ENCODE measurements at places on chromosomes 3 and 15.

- DNase-seq = no peak
These were observed 74.7 kb downstream of the PPARG start for GRCh38 chr3:12363397-12364195.

DNA sequence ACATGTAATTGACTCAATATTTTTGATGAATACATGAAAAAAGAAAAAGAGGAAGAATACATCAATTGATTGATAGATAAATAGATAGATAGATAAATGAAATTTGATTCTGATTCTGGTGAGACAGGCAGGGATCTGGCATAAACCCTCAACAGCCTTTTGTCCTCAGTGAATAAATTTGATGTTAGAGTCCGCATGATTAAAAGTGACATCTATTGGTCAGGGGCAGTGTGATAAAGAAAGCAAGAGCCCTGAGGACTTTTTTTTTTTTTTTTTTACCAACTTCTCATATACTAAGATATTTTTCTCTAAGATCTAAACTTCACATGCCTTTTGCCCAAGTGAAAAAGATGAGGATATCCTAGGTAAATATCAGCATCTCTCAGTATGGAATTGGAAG is 216.4 kb downstream of the LRRC3B start:
- no peak for DNase-seq

- no peak for DNase-seq
These were observed 234.7 kb upstream of the ZPLD1 start for GRCh38 chr3:102200126-102200525.

DNA sequence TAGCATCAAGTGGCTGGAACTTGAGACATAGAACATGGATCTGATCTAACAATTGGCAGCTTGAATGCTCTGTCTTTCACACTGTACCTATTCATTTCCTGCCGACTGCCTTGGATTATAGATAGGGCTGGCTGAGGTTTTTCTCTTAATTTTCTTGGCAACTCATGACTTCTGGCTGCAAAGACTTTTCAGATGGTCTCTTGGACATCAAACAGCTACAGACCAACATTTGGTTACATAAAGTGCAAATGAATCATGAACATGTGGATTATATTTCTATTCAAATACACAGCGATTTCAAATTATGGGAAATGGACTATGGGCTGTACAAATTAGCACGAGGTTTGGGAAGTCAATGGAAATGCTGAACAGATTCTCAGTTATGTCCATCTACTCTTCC is 26.2 kb upstream of the IL16 start:
- DNase-seq = no peak

DNA sequence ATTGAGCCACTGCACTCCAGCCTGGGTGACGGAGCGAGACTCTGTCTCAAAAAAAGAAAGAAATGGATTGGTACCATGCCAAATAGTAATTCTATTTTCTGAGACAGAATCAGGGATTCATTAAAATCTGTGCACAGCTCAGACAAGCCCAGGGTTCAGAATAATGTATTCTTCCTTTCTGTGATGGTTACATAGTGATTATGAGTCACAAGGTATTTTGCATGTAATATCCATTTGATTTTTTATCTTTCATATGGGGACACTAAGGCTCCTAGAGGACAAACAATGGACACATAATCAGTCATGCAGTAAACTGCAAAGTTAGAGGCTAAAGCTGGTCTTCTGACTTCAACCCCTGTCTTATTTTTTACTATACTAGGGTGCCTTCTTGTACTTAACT is 156.8 kb upstream of the COL8A1 start:
- no peak for DNase-seq

DNA sequence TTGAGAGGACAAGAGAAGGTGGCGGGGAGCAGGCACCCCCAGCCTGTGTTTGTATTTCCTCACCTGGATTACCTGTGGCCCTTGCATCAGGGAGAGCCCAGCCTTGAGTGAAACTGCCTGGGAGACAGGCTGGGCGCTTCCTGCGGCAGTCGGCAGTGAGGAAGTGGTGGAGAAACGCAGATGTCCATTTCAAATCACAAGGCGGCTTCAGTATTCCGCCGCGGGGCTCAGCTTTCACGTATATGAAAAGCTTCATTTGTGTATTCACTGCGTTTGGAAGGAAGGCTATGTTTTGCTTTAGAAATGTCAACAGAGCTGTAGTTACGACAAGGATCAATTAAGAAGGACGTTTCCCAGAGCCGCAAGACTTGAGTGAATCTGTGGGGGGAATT is 167.4 kb upstream of the CTDSPL start:
- DNase-seq = no peak

DNA sequence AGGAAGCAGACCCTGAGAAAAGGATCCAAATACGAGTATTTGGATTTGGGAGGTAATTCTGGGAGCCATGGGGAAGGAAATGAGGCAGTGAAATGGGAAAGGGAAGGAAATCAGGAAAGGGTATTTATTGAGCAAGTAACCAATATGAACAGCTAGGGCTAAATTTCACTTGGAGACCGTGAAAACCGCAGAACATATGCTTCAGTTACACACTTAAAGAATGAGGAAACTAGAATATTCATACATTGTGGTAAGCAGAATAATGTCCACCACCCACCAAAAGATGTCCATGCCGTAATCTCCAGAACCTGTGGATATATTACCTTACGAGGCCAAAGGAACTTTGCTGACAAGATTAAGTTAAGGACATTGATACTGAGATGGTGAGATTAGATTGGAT is 63.3 kb downstream of the LRRN1 start:
- no peak for DNase-seq

DNA sequence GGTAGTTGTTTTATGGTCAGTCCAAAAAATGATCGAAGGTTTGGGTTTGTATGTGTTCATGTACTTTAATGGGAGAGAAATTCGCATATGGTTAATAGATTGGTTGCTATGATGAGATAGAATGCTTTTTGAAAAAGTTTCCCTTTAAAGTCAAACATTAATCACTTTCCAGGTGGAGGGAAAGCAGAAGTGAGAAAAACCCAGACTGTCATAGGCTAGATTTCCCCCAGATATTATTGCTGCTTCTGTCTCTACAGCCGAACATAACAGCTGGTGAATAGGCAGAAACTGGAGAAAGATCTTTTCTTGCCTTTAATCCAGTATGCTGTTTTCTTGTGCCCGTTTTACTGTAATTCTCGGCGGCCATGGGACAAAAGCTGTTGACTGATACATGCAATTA is 287.6 kb downstream of the SOX2 start:
- no peak for DNase-seq

- DNase-seq = no peak
These were observed 33.9 kb upstream of the TBC1D23 start for GRCh38 chr3:100226712-100227429.

DNA sequence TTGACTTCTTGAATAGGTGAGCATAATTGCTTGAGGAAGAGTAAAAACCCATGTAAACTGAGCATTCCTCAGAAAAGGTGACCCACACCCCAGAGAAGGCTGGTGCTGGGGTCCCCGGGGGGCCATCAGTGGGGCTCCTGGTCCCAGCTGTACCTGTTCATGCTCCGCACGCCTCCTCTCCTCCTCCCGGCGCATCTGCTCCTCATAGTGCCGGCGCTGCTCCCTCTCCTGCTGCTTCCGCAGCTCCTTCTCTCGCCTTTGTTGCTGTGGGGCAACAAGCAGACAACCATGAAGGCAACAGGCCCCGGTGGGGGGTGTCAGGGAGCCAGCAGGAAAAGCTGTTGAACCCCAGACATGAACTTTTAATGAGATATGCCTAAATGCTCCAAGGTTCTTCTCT is 113.7 kb upstream of the SLC2A2 start:
- no peak for DNase-seq

DNA sequence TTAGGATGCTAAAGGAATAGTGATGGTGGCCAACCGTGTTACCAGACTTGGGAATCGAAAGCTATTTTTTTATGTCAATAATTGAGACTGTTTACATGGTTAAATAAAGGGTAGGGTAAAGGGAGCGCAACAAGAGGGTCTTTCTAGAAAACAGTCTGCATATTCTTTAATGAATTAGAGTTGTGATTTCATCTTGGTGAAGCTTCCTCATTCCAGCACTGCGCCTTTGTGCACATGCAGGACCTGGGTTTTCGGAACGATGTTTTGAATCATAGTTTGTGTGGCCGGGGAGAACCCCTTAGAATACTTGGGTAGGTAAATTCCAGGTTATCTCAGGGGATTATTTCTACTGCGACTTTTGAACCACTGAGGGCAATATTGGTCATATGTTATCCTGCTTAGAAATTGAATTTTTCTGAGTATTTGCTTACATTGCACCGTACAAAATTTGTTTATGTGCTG is 1.3 kb downstream of the PIK3CA start:
- no peak for DNase-seq

DNA sequence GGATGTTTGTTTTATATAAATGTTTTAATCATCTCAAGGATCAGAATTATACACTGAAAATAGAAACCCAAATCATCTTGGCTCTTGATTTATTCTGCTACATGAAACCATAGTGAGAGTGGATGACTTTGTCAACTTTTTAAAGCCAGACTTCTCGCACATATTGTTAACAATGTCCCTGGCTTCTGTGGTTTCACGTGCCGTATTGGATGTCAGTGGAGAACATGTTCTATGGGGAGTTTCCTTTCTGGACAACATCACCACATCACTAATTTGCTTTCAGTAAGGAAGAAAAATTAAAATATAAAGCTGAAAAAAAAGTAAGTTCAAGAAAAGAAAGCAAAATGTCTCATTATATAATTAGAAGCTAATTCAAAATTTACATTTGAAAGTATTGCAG is 297.1 kb upstream of the MME start:
- no peak for DNase-seq

DNA sequence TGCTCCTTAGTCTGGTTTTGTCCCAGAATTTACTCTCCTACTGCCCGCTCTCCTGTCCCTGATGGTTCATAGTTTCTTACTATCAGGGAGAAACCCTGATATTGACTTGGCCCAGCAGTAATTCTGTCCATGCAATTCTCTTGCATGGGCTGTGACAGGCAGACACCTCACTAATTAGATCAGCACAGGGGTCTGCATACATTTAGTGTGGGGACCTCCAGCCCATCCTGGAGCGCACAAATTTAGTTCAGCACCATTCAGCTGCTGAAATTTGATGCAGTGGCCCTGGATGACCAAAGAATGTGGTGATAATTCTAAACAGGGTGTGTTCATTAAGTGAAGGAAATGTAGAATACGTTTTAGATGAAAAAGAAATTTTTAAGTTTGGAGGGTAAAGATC is 555.5 kb upstream of the TBL1XR1 start:
- DNase-seq = no peak

GRCh38 chr3:49859576-49860305 is 3.4 kb upstream of the TRAIP start:
- DNase-seq = no peak

- no peak for DNase-seq
These were observed 11.6 kb upstream of the CILP start for GRCh38 chr15:65222891-65223290.

DNA sequence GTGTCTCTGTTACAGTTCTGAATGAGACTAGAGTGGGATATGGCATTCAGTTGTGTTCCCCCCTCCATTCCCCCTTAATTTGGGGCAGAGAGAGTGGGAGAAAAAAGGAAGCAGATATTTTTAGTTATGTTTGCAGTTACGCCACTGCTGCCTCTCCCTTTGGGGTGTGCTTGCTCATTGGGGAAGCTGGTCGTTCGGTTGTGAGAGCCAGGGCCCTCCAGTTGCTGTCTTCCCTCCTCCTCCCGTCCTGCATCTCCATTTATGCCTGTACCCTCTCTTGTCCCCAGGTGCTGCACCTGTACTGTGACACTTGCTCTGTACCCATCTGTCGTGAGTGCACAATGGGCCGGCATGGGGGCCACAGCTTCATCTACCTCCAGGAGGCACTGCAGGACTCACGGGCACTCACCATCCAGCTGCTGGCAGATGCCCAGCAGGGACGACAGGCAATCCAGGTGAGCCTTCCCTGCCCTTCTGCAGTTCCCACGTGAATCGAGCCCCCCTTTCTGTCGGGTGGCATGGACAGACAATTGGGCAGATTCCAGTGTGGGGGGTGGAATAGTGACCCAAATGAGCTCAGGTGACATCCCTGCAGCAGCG is 55.8 kb downstream of the TRIM71 start:
- no peak for DNase-seq

DNA sequence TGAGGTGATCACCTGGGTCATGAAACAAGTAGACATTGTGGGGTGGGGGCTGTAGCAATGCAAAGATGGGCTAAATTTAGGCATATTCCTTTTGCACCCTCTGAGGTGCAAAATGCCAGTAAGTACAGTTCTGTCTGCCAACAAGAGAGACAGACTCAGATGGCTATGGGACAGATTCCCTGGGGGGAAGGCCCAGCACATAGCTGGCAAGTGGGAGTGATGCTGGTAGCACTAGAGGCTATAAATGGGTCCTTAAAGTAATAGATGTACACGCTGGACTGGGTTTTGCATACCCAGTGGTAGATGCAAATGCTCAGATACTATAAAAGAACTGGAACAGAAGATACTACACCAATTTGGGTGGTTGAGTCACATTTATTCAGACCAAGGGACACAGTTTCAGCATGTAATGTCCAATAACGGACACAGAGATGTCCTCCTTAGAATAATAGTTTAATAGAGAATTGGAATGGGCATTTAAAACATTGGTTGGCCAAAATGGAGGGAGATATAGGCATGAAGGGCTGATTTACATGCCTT is 67.4 kb upstream of the RNU6-1 start:
- no peak for DNase-seq

GRCh38 chr3:102605153-102605552 is 170.3 kb downstream of the ZPLD1 start:
- no peak for DNase-seq

GRCh38 chr3:163058031-163058854 is 1561.6 kb downstream of the OTOL1 start:
- no peak for DNase-seq

GRCh38 chr3:152299249-152299976 is 30.7 kb downstream of the MBNL1 start:
- no peak for DNase-seq

DNA sequence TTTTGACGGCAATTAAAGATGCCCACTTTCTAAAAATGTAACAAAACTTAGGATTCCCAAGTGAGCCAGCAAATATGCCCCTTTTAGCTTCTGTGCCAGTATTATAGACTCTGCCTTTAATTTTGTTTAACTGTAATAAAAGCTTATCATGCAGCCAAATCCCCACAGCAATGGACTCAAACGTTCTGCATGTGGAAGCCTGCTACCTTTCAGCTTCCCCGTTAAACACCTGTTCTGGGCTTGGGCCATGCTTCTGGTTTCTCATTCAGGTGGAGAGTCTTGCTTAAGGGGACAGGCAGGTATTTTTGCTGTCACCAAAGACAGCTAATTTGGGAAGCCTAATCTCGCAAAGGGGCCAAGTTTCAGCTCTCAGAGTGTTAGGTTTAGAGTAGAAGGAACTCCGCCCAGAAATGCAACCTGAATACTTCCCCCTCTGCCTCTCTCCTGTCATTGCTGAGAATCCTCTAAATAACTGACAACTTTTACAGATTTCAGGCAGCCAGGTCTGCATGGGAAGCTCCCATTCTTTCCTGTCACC is 399.4 kb upstream of the ATP11B start:
- DNase-seq = no peak

- no peak for DNase-seq
These were observed 28.9 kb downstream of the TLNRD1 start for GRCh38 chr15:81029414-81030300.

All from stimulated activated CD8-positive, alpha-beta memory T cell treated with anti-CD3 and anti-CD28 coated beads, Interleukin-7, amount 100 ng/mL, for 1 hour (primary cell).